ENCODE measurements at places on chromosomes 1 and 21.

- no peak for DNase-seq
Measured at GRCh38 chr1:51960262-51960661, 30.2 kb downstream of the RAB3B start.

DNA sequence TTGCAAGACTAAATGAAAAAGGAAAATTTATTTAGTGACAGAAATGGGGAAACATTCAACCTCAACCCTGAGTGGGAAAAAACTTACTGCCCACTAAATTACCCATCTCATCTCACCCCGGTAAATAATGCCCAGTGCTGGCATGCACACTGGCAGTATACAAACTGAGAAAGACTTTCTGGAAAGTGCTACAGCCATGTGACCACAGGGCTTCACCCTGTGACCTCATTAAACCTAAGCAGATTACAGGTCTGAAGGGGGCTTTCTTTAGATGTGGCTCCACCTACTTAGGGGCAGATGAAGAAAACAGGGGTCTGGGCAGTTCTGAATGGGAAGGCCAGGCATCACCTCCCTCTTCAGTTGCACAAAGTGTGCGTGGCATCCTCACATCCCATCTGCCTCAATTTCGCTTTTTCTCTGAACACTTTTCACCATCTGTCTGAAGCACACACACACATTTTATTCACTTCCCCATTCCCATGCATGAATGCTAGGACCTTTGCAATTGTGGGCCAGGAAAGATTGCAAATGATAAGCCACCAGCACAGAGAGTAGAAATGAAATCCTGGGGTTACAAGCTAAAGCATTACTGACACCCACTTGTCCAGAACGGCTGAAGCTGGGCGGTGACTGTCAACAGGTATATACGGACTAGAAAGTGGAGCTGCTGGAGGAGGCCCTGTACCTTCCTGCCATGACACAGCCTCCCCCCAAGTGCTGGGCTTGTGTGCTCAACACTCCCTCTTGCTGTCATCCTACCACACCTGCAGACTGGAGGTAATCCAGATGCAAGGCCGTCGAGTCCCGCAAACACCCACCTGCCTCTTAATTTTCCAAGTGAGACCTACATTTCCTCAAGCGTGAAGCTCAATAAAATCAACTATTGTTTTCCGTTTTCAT is 2.7 kb downstream of the NADK start:
- DNase-seq = no peak

- DNase-seq = no peak
Measured at GRCh38 chr21:33902349-33902748, 13.3 kb downstream of the ATP5PO start.

DNA sequence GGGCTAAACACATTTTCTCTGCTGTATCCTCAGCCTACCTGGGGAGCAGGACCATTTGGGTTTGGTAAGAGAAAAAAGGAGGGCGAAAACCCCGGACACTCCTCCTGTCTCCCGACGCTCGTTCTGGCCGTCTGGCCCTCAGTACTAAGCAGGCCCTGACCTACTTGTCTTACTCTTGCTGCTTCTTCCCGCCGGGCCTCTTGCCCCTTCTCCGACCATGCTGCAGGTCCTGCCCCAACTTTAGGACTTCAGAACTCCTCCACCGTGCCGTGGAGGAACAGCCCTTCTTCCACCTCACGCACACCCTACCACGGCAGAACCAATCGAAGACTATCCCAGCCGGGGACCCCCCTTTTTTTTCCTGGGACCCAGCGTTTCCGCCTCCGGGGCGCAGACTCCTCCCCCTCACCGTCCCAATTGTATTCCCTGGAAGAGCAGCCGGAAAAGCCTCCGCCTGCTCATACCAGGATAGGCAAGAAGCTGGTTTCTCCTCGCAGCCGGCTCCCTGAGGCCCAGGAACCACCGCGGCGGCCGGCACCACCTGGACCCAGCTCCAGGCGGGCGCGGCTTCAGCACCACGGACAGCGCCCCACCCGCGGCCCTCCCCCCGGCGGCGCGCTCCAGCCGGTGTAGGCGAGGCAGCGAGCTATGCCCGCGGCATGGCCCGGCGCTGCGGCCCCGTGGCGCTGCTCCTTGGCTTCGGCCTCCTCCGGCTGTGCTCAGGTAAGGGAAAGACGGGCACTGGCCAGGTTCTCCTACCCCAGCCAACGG is at the start of gene CHRNB2:
Gene CHRNB2 (plus strand): TSS at position 393 of the 771 bp plus-strand sequence. CDS start 267 bp downstream, at position 660.
- DNase-seq = peak; percentile 63

GRCh38 chr21:39406065-39406464 is 39.5 kb downstream of the LCA5L start:
- DNase-seq = no peak

- DNase-seq = no peak
Measured at GRCh38 chr1:217186664-217187063, 444.2 kb downstream of the GPATCH2 start.

DNA sequence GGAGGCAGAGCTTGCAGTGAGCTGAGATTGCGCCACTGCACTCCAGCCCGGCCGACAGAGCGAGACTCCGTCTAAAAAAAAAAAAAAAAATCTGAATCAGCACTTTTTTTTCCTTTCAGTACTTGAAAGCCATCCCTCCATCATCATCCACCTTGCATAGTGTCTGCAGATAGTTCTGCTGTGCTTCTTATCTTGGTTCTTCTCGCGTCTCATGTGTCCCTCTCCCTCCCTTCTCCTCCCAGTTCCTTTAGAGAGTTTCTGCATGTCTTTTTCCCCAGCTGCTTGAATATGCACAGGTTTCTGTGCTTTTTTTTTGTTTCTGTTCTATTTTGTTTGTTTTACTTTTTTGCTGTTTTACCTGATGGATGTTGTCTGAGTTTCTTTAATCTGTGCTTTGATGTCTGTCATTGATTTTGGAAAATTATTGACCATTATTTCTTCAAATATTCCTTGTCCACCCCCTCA is 3.9 kb upstream of the COL18A1 start:
- DNase-seq = no peak

DNA sequence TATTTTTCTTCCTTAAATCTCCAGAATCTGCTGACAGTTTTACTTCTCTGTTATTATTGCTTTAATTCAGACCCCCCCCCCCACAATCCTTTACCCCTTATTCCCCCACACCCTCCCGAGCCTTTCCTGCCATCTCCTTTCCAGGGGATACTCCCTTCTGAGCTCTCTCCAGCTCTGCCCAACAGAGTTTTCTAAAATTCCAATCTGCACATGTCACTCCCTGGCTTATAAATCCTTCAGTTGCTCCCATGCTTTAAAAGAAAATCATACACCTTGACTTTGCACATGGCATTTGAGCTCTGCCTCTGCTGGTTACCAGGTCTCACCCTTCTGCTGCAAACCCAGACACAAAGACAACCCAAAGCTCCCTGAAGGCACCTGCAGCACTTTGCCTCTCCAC is 11.7 kb upstream of the EPS8L3 start:
- DNase-seq = no peak

DNA sequence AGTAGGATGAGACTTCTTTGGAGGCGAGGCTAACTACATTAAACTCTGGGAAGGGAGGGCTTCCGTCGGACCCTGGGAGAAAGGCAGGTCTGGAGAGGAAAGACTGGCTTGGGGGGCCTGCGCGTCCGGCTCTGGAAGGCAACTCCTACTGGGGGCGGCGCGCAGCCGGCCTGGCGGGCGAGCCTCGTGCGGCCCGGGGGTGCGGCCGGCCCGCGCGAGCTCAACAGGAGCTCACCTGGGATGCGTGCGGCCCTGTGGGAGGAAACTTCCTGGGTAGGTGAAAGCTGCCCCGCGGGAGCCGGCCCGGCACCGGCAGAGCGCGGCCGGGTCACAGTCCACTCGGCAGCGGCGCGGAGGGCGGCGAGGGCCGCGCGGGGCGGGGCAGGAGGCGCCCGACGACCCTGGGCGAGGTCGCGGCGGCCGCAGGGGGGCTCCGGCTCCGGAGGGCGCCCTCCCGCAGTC is 449 bp downstream of the EPS15 start:
- peak; percentile 67 for DNase-seq

DNA sequence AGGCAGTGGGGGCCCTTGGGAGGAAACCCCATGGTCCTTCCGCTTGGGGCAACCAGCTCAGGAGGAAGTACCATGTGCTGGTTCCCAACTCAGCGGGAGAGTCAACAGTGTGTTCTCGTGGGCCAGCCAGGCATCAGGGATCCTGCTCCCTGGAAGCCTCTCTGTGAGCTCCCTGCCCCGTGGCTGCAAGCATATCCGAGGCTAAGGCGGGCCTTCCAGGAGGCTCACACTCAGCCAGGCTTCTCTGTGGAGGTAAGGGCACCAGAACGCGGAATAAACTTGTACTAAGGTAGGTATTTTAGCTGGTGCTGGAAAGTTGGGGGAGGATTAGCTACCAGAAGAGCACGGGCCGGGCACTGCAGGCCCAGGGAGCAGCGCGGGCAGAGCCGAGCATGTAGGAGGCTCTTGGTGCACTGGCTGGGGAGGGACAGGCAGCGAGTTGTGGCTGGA is 74.7 kb upstream of the POU3F1 start:
- no peak for DNase-seq

GRCh38 chr1:153262070-153262366 is 2.5 kb downstream of the LORICRIN start:
- DNase-seq = no peak

DNA sequence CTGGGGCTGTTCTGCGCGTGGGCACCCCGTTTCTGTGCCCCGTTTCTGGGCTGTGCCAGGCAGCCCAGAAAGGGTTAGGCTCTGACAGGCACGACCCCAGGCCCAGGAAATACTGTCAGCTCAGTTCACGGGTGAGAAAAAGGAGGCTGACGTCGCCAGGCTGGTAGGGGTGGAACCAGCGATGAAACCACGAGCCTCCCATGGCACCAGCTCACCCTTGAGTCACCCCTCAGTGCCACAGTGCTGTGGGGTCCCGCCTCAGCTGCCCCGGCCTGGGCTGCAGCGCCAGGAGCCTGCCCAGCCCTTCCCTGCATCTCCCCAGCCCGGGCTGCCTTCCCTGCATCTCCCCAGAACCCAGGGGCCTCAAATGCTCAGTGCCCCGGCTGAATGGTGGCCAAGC is 11.5 kb downstream of the MEGF6 start:
- DNase-seq = no peak

- no peak for DNase-seq
Measured at GRCh38 chr1:245488346-245489129, 333.8 kb downstream of the KIF26B start.

DNA sequence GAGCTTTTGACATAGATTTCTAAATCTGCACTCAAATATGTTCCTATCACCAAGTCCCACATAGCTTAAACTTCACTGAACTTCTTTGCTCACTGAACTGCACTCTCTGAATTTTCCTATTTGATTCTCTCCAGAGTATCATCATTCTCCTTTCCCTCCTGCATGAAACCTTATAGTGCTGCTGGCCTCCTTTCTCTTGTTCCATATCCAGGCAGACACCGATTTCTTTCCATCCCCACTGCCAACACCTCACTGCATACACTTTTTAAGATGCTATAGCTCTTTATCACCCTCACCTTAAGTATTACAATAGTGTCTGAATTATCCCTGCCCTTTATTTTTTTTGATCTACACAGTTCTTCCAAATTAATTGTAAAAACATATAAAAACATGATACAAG is 3.1 kb upstream of the TRIM45 start:
- peak; percentile 83 for DNase-seq

GRCh38 chr1:230144010-230144614 is 77.1 kb downstream of the GALNT2 start:
- DNase-seq = no peak

GRCh38 chr1:94543893-94544635 is 2.5 kb upstream of the F3 start:
- DNase-seq = no peak

DNA sequence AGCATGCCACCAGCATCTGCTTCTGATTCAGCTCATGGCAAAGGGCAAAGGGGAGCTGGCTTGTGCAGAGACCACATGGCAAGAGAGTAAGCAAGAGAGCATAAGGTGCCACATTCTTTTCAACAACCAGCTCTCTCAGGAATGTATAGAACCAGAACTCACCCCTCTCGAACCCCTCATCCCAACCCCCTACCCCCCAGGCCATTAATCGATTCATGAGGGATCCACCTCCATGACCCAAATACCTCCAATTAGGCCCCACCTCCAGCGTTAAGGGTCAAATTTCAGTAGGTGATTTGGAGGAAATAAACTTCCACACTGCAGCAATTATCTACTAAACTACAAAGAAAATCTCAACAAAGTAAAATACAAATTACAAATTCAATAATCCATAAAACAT is 32.2 kb upstream of the LRRC7 start:
- no peak for DNase-seq

- peak; percentile 27 for DNase-seq
Measured at GRCh38 chr1:222979561-222979960, 163.5 kb downstream of the TLR5 start.

DNA sequence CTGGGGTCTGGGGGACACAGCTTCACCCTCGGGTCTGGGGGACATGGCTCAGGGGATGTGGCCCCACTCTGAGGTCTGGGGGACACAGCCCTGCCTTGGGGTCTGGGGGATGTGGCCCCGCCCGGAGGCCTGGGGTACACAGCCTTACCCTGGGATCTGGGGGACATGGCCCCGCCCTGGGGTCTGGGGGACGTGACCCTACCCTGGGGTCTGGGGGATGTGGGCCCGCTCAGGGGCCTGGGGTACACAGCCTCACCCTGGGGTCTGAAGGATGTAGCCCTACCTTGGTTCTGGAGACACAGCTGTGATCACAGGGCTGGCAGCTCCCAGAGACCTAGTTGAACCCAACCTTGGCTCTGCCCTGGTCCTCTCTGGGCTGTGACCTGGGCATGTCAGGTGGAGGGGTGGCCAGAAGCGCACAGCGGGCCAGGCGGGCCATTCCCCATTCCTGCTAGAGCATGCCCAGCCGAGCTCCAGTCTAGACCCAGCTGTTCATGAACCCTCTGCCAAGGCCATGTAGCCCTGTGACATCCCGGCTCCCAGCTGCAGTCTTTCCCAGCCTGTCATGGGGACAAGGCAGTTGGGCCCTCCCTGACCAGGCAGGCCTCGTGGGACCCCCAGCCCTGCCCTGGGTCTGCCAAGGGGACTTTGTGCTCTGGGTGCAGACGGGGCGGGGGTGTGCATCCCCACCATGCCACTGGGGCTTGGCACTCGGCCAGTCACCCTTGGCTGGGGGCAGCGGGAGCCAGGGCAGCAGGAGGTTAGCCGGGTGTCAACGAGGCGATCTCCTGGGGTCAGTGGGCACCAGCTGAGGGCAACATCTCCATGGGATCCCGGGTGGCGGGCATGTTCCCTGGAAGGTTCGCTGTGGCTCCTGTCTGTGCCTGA is 43.9 kb downstream of the WNT9A start:
- peak; percentile 62 for DNase-seq

- DNase-seq = no peak
Measured at GRCh38 chr1:224216382-224216781, 33.3 kb downstream of the DEGS1 start.

GRCh38 chr1:21568809-21569385 is 59.7 kb downstream of the ALPL start:
- DNase-seq = no peak

GRCh38 chr1:238485912-238486209 is 595.1 kb upstream of the ZP4 start:
- peak; percentile 76 for DNase-seq

GRCh38 chr1:114232691-114233090 is 79.0 kb upstream of the SYT6 start:
- DNase-seq = no peak

- no peak for DNase-seq
Measured at GRCh38 chr21:36697851-36698384, 997 bp upstream of the SIM2 start.

Measured in muscle of leg (tissue), 16 donors.